PC-9 (cell line): ENCODE measurements at places on chromosomes 11 and 22. TPM values are rescaled to one million over a fixed set of nuclear protein-coding genes. Genes with fewer than 3 reads are reported as not detected.

OR52E8 gene
- total RNA-seq: not detected in 2 replicates

DEPDC7 gene
- 0.68 and 1.2 TPM in 2 replicates for total RNA-seq

TEX54 gene
- not detected in 2 replicates for total RNA-seq

ABCC8 gene
- total RNA-seq: not detected in 2 replicates

OLFML1 gene
- total RNA-seq: not detected in 2 replicates

ARHGAP42 gene
- 12.8 and 16.1 TPM in 2 replicates for total RNA-seq

IL17REL gene
- not detected in 2 replicates for total RNA-seq
